NCI-H510A (cell line): ENCODE measurements at places on chromosomes 16 and 17.

DNA sequence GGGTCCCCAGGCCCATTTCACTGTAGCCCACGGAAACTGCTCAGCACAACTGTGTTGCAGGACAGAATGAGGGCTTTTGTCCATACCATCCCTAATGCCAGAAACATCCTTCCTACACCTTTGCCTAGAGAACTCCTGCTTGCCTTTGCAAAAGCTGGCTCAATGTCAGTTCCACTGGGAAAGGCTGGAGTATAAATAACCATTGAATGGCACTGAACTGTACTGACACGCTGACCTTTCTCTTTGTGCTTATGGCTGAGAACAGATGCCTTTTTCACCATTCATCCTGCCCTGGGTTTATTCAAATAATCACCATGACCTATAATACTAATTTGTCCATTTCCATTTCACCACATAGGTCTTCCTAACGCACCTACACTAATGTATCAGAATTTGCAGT is 300.3 kb downstream of the XYLT1 start:
- no peak for DNase-seq

- DNase-seq, result no peak
These were observed 89.8 kb downstream of the TMEM100 start for GRCh38 chr17:55632893-55633292.

DNA sequence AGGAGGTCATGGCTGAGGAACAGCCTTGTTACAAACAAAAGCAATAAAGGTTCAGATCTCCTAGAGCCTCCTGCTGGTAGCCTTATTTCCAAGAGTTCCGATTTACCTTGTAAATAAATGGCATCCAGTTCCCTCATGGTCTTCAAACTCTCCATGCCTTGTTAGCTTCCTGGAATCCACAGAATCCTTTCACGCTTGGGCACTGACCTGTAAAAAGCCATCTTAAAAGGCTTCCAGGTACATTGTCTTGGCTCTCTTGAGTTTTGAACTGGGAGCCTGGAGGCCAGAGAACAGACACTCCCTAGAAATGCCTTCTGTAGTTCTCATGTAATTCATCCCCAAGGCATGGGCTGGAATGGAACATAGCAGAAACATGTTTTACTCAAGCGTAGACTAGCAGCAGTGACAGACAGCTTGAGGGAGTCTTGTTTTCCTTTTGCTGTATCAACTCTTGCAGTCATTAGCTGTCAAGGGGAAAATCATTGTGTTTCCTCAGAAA is 207.9 kb downstream of the SNX29 start:
- no peak for DNase-seq

- no peak for DNase-seq
These were observed 24.1 kb upstream of the ADORA2B start for GRCh38 chr17:15920758-15921239.
